CD4-positive, alpha-beta T cell (primary cell): ENCODE measurements at places on chromosomes 16 and 17.

- no peak for DNase-seq
Observed at GRCh38 chr16:28053461-28053860, 10.1 kb downstream of the GSG1L start.

DNA sequence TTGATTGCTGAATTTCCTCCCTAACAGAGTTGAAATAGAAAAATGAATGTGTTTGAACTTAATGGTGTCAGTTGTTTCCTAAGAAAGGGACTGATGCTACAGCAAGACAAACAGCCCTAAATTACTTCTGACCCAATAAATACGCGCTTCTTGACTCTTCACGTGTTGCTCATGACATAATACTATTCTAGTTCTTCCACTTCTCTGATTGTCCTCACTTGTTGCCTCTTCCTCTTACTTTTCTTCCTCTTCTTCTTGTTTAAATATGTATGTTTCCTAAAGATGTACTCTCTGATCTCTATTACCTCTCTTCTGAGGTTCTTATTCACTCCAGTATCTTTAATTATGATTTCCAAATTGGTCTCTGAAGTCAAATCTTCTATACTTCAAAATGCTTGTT, 32.4 kb downstream of the RNF43 start:
- no peak for DNase-seq

GRCh38 chr17:5050278-5050677, 15.1 kb upstream of the SLC52A1 start:
- no peak for DNase-seq

DNA sequence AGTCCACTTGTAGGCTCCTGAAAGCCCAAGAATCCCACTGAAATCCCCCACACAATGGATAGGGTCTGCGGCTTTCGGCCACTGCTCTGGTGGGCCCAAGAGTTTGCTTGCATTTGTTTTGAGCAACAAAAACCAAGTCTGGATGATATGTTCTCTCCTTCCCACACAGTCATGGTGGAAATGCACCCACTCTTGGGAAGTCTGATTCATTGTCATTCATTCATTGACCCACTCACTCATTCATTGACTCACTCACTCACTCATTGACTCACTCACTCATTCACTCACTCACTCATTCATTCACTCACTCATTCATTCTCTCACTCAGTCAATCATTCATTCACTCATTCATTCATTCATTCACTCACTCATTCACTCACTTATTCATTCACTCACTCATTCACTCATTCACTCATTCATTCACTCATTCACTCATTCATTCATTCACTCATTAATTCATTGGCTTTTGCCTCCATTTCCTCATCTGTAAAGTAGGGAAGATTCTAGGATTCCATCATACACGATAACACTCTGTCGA, 2.2 kb upstream of the CA5A start:
- no peak for DNase-seq

DNA sequence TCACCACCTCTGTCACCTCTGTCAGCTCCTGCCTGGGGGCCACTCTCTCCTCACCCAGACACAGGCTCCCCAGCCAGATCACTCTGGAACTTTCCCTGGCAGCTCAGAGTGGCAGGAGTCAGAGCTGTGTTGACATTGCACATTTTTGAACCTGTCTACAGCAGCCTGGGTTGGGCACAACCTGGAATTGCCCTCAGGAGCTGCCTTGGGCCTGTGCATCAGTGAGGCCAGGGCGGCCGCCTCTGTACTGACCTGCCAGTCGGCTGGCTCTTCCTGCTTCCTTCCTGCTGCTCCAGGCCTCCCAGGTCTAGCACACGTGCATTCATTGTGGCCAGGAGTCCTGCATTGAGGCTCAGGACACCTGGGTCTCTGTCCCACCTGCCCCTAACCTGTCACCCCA, 14.2 kb upstream of the TMEM11 start:
- DNase-seq, result no peak

DNA sequence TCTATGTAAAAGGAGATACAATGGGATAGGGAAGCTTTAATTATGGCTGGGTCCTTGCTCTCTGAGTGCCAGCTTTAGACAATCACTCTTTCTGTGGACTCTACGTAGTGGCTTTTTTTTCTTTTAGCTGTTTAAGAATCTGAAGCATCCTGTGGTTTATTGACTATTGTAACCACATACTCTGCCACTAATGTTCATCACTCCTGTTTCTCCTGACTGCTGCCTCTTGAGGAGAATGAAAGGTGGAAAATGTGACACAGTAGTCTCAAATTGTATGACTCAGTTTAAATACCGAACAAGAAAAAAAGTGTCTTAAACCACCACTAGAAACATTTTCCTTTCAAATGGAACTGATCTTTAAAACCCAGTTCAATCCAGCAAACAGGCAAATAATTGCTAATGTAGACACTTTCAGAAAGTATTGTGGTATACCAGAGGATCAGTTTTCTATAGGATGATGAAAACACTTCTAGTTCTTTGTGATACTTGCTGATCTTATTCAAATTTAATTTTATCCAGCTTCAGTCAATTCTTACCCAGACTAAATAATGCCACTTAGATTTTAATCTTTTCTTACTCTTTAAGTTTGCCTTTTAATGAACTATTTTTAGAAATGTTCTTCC, 302.7 kb upstream of the PMFBP1 start:
- DNase-seq, result no peak

GRCh38 chr17:41383690-41384089, 1.6 kb upstream of the KRT34 start:
- no peak for DNase-seq

GRCh38 chr17:51487947-51488346, 227.6 kb downstream of the UTP18 start:
- DNase-seq, result no peak

DNA sequence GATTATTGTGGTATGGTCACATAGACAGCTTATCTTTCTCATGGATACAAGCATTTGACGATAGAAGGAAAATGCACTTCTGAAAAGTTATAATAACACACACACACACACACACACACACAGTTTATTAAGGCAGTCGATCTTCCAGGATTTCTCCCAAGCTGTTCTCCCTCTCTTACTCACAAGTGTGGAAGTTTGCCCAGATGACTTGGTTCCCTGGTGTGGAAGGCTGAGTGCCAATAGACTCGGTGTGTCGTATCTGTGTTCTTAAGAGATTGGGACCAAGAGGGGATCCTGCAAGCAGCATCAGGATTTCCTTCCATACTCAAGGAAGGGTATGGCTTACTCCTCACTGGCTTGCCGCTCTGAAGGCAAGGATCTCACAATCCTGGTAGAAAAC, 279.6 kb downstream of the HS3ST3B1 start:
- DNase-seq, result no peak

- DNase-seq, result no peak
Observed at GRCh38 chr16:47045459-47045858, 72.0 kb upstream of the DNAJA2 start.

DNA sequence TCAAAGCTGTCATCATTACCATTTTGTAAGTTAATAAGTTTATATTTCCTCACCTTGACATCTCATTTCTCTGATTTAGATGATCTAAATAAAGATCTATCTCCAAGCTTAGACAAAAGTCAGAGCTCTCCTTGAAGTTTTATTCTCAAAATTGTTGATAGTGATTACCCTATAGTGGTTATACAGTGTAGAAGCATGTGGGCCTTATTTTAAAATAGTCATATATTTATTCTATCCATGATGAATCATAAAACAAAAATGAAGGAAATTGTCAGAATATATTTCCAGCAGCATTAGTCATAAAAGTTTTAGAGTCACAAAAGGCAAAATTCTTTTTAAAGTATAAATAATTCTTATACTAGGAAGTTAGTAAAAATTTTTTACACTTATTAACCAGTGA, 49.0 kb downstream of the RHOT1 start:
- DNase-seq, result no peak

DNA sequence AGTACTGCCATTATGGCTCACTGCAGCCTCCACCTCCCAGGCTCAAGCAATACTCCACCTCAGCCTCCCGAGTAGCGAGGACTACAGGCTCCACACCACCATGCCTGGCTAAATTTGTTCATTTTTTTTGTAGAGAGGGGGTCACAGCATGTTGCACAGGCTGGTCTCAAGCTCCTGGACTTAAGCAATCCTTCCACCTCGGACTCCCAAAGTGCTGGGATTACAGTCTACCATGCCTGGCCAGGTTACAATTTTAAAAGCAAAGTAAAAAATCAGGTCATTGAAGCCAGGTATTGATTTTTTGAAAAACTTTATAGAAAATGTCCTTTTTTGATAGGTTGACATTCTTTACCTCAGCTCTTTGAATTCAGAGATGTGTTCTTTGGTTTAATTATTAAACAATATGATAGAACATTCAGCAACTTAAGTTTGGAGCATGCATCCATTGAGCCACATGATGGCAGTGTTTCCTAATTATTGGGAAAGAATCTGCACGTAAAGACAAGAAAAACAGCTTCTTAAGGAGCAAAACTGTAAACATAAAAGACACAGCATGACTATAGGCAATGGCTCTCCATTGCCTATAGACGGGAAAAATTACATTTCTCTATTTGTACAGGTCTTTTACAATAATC, 1.7 kb upstream of the SLC16A11 start:
- peak; percentile 89 for DNase-seq

- no peak for DNase-seq
Observed at GRCh38 chr16:72905581-72905980, 142.3 kb downstream of the ZFHX3 start.

DNA sequence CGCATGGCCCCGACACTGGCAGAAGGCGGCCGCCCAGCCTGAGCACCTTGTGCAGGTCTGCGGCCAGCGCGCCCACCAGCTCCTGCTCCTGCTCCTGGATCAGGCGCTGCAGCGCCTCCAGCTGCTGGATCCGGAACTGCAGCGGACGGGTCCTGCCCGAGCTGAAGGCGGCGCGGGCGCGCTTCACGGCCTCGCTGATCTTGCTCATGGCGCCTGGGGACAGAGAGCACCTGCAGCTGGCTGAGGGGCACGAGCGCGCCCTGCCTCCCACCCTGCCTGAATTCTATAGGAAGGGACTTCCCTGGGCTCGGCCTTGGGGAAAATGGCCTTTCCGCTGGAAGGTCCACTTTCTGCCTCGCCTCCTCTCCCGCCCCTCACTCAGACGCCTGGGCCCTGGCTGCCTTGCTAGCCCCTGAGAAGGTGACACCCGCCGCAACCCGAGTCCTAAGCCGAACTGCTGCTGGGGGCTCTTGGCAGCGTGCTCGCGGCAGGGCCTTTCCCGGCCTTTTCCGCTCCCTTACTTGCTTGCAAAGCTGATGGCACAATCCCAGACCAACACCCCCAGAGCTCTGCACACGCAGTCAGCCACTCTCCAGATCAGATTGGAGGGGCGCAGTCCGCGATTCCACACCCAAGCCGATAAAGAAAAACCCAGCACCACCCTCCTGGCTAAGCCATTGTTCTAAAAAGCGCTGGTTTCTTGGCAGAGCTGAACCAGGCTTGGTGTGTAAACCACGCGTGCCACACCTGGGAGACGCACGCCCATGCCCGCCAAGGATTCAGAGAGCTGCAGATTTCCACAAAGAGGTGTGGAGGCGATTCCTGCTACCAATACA, 3.0 kb downstream of the ALDH3A1 start:
- peak; percentile 89 for DNase-seq

GRCh38 chr17:63790057-63790456, 16.1 kb downstream of the DDX42 start:
- DNase-seq, result no peak

DNA sequence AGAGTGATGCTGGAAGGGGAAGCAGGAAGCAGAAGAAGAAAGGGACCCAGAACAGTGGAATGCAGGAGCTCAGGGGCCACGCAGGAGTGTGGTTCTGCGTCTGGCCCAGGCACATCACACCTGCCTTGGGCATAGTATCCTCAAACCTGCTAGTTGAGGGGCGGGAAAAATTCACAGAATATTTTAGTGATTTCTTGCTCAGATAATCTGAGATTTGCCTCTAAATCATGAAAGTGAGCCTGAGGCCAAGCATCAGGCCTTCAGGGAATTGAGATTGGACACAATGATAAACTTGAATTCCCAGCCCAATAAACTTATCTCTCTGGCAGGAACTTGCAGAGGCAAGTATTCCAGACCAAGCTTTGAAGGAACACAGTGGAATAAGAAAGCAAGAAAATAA, 48.5 kb upstream of the CCL2 start:
- DNase-seq, result no peak

- no peak for DNase-seq
Observed at GRCh38 chr17:52389632-52390031, 231.1 kb upstream of the CA10 start.

- no peak for DNase-seq
Observed at GRCh38 chr16:58853854-58854791, 120.0 kb upstream of the GOT2 start.

GRCh38 chr17:5619088-5619740, 34.9 kb upstream of the NLRP1 start:
- peak; percentile 35 for DNase-seq

GRCh38 chr17:38762231-38762630, 9.7 kb downstream of the PSMB3 start:
- no peak for DNase-seq

DNA sequence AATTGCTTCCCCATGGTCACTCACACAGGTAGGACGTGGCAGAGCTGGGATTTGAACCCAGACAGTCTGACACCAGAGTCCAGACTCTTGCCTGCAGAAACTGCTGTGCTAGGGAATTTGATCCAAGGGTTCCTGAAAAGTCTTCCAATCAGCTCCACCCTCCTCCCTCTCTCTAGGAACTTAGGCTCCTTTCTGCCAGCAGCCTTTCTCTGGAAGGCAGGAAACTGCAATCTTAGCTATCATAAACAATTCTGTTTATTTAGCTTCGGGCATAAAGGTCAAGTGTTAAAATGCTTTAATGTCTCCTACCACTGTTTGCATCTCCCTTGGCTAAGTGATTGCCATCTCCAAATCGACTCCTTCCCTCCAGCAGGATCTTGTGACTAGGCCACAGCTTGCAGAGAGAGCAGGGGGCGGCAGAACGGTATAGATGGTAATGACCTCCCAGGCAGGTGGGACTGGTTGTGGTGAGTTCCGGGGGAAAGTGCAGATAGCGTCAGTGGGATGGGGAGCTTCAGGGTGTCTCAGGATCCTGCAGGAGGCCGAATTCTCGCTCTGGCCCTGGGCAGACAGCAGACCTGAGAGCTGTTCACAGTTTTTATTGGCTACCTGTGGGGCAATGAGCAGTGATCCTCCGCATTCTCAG, 882.4 kb upstream of the EEF2KMT start:
- no peak for DNase-seq

GRCh38 chr16:11078812-11079459, 134.6 kb downstream of the CLEC16A start:
- no peak for DNase-seq

DNA sequence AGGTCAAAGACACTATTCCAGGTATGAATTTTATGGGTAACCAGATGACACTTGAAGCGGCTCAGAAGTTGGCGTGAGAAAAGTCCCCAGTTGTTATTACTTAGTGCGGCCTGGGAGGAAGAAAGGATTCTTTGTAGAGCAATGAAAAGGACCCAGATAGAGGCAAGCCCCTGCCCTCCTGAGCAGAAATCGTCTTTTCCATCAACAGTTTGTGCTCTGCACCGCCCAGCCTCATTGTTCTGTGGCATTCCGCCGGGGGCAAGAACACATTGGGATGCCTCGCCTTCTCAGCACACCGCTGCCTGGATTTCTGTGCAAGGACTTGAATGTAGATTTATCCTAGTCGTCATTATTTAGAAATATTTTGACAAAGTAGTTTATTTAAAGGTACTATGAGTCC, 32.7 kb upstream of the CRHR1 start:
- no peak for DNase-seq

GRCh38 chr16:27313422-27314160, at the start of gene IL4R:
IL4R (plus strand) TSS chr16:27313974; CDS start chr16:27340204, 26,230 bp downstream.
- peak; percentile 68 for DNase-seq
